NCI-H510A (cell line): ENCODE measurements at places on chromosomes 3 and 15.
A peak's percentile ranks its signal among the peaks of the same experiment; 100 is the strongest.

- DNase-seq: no peak
Observed at GRCh38 chr15:69497076-69497475, 44.5 kb downstream of the RPLP1 start.

GRCh38 chr3:3037156-3037555, 73.0 kb downstream of the IL5RA start:
- DNase-seq: no peak

GRCh38 chr3:191997093-191997492, 536.1 kb downstream of the PYDC2 start:
- no peak for DNase-seq

DNA sequence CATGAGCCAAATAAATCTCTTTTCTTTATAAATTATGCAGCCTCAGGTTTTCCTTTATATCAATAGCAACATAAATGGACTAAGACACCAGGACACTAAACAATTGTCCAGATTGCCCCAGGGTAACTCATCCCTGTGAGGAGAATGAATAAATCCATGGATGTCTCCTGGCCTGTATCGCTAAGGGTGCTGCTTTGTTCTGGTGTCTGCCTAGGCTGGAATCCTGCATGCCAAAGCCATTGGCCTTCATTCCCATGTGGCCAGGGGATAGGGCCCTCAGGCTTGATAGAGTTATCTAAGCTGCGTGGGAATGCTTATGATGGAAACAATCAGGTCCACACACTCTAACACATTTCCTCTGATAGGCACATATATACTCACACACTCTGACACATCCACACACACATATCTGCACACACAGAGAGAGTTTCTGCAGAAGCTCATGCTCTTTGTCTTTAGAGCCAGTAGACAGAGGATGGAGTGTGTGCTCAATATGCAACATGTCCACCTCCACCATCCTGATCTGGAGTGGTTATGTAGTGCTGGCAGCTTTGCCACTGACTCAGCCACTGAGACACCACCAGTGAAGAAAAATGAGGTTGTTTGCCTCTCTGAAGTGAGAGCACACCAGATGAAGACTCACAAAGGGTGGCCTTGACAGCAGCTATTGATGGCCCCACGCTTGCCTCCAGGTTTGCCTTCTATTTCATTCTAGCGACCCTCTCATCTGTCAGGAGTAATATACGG, 24.0 kb upstream of the DGKG start:
- no peak for DNase-seq

DNA sequence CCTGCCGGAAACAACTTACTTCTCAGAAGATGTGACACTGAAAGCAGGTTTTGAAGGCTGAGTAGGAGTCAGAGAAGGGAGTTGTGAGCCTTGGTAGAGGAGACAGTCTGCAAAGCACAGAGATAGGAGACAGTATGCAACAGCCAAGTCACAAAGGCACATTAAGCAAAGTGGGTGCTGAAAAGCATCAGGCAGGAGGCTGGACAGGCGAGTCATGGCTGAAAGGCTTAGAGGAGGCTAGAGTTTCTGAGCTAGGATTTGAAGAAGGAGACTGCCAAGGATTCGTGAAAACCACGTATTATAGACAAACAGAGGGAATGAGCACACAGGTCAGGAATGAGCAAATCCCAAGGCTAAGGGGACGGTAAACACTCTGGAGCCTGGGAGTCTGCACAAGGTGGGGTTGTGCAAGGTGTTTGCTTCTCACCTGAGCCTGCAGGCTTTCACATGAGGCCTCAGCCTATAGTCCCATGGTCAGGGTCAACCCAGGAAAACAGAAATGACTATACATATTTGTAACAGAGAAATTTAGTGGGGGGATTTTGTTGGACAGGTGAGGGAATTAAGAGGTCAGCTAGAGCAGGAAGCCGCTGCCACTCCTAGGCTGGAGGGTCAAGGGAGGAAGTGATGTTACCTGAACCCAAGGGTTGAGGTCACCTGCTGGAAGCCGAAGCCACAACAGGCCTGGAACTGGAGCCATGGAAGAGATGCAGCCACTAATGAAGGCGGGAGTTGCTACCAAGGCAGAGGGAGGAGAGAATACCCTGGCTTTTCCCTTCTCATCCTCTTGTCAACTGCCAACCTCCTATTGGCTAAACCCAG, 23.1 kb upstream of the TRIM71 start:
- DNase-seq: no peak

- no peak for DNase-seq
Observed at GRCh38 chr15:52234596-52235541, 43.7 kb upstream of the GNB5 start.

DNA sequence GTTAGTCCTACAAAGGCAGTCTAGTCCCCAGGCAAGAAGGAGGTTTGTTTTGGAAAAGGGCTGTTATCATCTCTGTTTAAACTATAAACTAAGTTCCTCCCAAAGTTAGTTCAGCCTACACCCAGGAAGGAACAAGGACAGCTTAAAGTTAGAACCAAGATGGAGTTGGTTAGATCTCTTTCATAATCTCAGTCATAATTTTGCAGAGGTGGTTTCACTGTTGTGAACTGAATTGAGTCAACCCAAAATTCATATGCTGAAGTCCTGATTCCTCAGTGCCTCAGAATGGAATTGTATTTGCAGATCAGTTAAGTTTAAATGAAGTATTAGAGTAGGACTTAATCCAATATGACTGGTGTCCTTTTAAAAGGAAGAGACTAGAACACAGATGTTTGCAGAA, 101.0 kb upstream of the C3orf80 start:
- no peak for DNase-seq

DNA sequence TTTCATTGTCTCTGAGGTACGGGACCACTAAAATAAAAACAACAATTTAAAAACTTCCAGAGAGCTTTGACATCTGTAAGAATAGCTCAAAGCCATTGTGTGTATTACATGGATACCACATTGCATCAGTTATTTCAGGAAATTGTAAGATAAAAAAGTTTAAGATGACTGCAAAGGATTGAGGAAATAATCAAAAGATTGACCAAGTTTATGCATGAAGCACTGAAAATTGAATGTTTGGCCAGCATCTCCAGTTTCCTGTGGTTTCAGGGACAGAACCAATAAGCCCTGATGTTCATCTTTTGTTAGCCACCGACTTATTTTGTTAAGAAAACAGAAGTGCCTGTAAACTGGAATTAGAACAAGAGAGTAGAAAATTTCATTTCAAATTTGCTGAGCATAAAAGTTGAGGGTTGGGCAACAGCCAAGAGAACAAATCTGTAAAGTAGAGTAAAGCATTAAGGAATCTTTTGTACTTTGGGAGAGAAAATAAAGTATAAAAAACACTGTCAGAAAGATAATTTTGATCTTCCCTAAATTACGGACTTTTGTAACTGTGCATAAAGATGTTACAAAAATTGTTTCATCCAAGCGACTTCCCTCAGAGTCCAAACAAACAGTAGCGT, 211.5 kb upstream of the P2RY1 start:
- no peak for DNase-seq

- no peak for DNase-seq
Observed at GRCh38 chr3:143269741-143270140, 150.2 kb downstream of the CHST2 start.

DNA sequence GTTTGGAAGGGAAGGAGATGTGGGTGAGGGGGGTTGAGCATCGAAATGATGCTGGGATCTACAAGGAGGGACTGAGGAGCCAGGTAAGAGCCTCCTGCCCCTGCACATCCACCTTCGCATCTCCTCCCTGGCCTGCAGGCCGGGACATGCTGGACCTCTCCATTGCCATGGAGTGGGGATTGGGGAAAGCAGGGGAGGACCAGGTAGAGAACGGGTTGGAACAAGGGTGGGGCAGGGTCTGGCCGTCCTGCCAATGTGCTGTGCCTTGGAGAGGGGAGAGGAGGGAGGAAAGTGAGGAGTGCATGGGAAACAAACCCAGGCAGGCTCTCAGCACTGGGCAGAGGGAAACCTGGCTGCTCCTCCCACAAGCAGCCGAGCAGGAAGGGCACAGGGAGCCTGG, 10.6 kb downstream of the PLA2G4B start:
- no peak for DNase-seq

- no peak for DNase-seq
Observed at GRCh38 chr15:68874788-68875187, 54.1 kb upstream of the ANP32A start.

DNA sequence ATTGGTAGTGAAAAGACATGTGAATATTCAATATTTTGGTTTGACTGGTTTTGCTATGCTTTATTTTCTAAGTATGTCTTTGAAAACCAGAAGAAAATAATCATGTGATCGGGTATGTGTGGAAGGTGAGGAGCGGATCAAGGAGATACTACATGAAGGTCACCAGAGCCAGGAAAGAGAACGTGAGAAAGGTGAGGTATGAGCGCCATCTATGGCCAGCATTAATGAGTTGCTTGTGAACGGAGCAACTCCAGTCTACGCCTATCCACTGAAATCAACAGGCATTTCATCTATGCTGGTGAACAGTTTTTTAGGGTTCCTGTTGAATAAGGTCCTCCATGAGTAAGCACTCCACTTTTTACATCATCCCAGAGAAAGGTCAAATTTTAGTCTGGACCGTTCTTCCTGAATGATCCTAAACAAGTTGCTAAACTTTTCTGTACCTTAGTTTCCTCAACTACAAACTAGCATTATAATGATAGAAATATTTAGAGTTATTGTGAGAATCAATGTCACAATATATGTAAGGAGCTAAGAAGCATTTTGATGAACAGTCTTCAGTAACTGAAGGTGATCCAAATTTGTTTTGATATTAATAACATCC, 1435.2 kb upstream of the CADM2 start:
- peak; percentile 20 for DNase-seq
